ENCODE measurements at places on chromosomes 13 and 19. TPM values are rescaled to one million over a fixed set of nuclear protein-coding genes. Genes with fewer than 3 reads are reported as not detected.

- no peak overlapping the region for H3K27ac ChIP-seq
- peaks cover 9% of the 10 kb centered on the region for H3K4me1 ChIP-seq
- peak; percentile 55 for DNase-seq
- H3K27me3 ChIP-seq = no peaks in the 10 kb centered on the region
These were observed 12.1 kb upstream of the PEX11G start for GRCh38 chr19:7500811-7501450.

GRCh38 chr19:5147978-5148793, 179.3 kb downstream of the KDM4B start:
- no peak for DNase-seq
- no peak overlapping the region for H3K27ac ChIP-seq
- no peaks in the 10 kb centered on the region for H3K36me3 ChIP-seq
- no peaks in the 10 kb centered on the region for H3K4me1 ChIP-seq
- H3K27me3 ChIP-seq = no peaks in the 10 kb centered on the region

GRCh38 chr13:44755872-44756271, 179.7 kb upstream of the TSC22D1 start:
- H3K36me3 ChIP-seq = no peaks in the 10 kb centered on the region
- DNase-seq = no peak
- no peaks in the 10 kb centered on the region for H3K4me1 ChIP-seq

DNA sequence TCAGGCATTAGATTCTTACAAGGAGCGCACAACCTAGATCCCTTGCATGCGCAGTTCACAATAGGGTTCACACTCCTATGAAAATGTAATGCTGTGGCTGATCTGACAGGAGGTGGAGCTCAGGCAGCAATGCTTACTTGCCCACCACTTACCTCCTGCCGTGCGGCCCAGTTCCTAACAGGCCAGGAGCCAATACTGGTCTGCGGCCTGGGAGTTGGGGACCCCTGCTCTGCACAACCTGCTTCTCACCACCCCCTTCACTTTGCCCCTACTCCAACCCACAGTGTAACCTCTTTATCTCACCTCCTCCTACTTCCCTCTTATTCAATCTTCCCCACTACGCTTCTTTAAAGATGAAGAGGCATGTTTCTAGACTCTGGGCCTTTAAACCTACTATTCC, 240.2 kb downstream of the RGCC start:
- no peak overlapping the region for H3K27ac ChIP-seq
- no peaks in the 10 kb centered on the region for H3K27me3 ChIP-seq
- no peaks in the 10 kb centered on the region for H3K4me1 ChIP-seq
- H3K4me3 ChIP-seq = no peak overlapping the region
- H3K36me3 ChIP-seq = no peaks in the 10 kb centered on the region

GRCh38 chr19:2049741-2050348, 1.2 kb downstream of the MKNK2 start:
- DNase-seq = peak; percentile 83
- no peaks in the 10 kb centered on the region for H3K36me3 ChIP-seq
- no peaks in the 10 kb centered on the region for H3K27me3 ChIP-seq
- peaks cover 63% of the 10 kb centered on the region for H3K4me1 ChIP-seq
- peak overlapping the region; percentile 95 for H3K27ac ChIP-seq

GRCh38 chr19:38657633-38658222, 10.3 kb downstream of the ACTN4 start:
- H3K4me1 ChIP-seq = peaks cover 66% of the 10 kb centered on the region
- no peaks in the 10 kb centered on the region for H3K36me3 ChIP-seq
- H3K27me3 ChIP-seq = no peaks in the 10 kb centered on the region
- H3K4me3 ChIP-seq = no peak overlapping the region

DNA sequence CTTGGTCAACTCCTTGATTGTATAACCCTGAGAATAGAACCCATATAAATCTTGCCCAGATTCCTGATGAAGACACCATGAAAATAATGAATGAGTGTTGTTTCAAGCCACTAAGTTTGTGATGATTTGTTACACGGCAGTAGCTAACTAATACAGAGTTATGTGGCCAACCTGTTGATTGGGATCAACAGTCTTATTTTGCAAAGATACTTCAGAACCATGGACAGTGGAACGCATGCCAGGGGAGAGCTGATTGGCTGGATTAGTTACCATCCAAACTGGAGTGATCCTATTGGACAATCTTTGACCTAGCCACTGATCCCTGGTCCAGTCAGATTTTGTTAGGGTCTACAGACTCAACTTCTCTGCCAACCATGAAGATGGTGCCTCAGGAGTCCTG, 26.6 kb downstream of the CD70 start:
- H3K27me3 ChIP-seq = peaks cover 2% of the 10 kb centered on the region
- no peak for DNase-seq
- H3K4me1 ChIP-seq = no peaks in the 10 kb centered on the region
- no peaks in the 10 kb centered on the region for H3K36me3 ChIP-seq

DNA sequence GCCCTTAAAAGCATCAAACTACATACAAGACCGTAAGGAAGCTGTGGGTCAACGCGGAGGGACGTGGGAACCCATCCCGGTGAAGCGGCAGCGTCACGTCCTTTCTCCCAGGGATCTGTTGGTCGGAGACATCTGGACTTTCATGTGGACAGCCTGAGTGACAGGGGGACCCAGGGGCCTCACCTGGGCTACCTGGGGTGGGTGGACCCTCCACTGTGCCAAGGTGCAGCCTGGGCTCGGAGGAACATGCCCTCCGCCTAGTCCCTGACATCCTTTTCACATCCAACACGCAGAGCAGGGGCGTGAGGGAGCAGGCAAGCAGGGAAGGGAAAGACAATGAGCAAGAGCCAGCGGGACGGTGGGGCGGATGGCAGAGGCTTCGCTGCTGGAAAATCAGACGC, 13.8 kb upstream of the GARIN5A start:
- no peak overlapping the region for H3K27ac ChIP-seq
- DNase-seq = no peak
- H3K4me1 ChIP-seq = no peaks in the 10 kb centered on the region
- no peaks in the 10 kb centered on the region for H3K36me3 ChIP-seq
- H3K4me3 ChIP-seq = no peak overlapping the region
- no peaks in the 10 kb centered on the region for H3K27me3 ChIP-seq

- no peak overlapping the region for H3K27ac ChIP-seq
- no peaks in the 10 kb centered on the region for H3K4me1 ChIP-seq
- no peak overlapping the region for H3K4me3 ChIP-seq
- no peaks in the 10 kb centered on the region for H3K36me3 ChIP-seq
These were observed 41.4 kb downstream of the NLRP12 start for GRCh38 chr19:53782698-53783097.

DNA sequence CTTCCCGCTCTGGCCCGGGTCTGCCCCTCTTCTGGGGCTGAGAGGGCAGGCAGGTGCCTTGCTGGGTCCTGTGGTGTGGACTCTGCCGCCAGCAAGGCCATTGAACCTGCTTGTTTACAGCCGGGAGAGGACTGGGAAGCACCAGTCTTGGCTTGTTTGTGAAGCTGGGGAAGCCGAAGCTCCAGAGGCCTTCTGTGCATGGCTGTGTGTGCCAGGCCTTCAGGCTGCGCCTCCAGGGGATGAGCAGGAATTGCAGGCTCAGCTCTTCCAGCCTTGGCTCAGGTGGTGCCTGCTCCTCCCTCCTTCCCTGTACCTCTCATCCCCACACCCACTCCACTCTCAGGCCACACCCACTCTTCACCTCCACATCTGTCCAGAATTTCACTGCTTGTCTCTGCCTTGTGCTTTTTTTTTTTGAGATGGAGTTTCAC, 17.5 kb downstream of the NDUFB7 start:
- no peak overlapping the region for H3K4me3 ChIP-seq
- H3K36me3 ChIP-seq = no peaks in the 10 kb centered on the region
- DNase-seq = peak; percentile 50
- peaks cover 54% of the 10 kb centered on the region for H3K4me1 ChIP-seq

DNA sequence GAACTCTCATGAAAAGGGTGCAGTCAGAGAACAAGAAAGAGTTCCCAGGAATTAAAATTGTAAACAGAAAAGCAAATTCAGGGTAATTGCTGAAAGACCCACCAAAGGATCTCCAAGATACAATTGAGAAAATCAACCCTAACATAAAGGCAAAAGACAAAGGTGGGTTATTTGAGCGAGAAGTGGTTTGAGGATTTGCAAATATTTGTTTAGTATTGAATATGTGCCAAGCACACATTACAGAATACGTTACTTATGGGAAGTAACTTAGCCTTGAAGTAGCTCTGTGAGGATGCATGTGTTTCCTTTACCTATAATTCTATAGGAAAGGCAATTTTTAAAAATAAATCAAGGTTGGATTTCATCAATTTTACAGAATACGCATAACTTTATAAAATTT, 10.0 kb upstream of the CEACAM21 start:
- H3K36me3 ChIP-seq = no peaks in the 10 kb centered on the region
- no peaks in the 10 kb centered on the region for H3K27me3 ChIP-seq
- DNase-seq = no peak
- no peak overlapping the region for H3K27ac ChIP-seq
- H3K4me1 ChIP-seq = no peaks in the 10 kb centered on the region

- H3K27me3 ChIP-seq = no peaks in the 10 kb centered on the region
- H3K4me3 ChIP-seq = no peak overlapping the region
- no peaks in the 10 kb centered on the region for H3K36me3 ChIP-seq
These were observed 89.5 kb upstream of the DOCK9 start for GRCh38 chr13:99067159-99067985.

GRCh38 chr13:32828711-32829110, 187.5 kb upstream of the KL start:
- H3K27ac ChIP-seq = no peak overlapping the region
- DNase-seq = no peak
- no peaks in the 10 kb centered on the region for H3K36me3 ChIP-seq
- no peaks in the 10 kb centered on the region for H3K4me1 ChIP-seq
- no peak overlapping the region for H3K4me3 ChIP-seq

- no peaks in the 10 kb centered on the region for H3K27me3 ChIP-seq
- DNase-seq = no peak
- no peaks in the 10 kb centered on the region for H3K36me3 ChIP-seq
- no peak overlapping the region for H3K27ac ChIP-seq
- no peaks in the 10 kb centered on the region for H3K4me1 ChIP-seq
- no peak overlapping the region for H3K4me3 ChIP-seq
These were observed 72.2 kb upstream of the WASF3 start for GRCh38 chr13:26485288-26485687.

GRCh38 chr13:33636955-33637670, 180.8 kb upstream of the RFC3 start:
- H3K4me3 ChIP-seq = no peak overlapping the region
- H3K36me3 ChIP-seq = no peaks in the 10 kb centered on the region
- no peak for DNase-seq
- H3K27ac ChIP-seq = no peak overlapping the region
- H3K4me1 ChIP-seq = peaks cover 20% of the 10 kb centered on the region
- H3K27me3 ChIP-seq = no peaks in the 10 kb centered on the region

DNA sequence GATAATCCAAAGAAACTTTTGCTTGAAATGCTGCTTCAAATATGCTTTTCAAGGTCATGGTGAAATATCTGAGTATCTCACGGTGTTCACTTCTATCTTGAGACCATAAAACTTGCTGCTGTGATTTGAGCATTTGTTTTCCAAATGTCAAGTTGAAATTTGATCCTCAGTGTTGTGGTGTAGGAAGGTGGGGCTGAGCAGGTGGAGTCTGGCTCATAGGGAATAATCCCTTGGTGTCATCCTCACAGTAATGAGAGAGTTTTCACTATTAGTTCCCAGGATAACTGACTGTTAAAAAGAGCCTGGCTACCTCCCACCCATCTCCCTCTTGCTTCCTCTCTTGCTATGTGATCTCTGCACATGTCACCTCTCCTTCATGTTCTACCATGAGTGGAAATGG, 858.0 kb upstream of the SLITRK5 start:
- no peak for DNase-seq
- no peaks in the 10 kb centered on the region for H3K4me1 ChIP-seq
- no peaks in the 10 kb centered on the region for H3K36me3 ChIP-seq
- H3K27me3 ChIP-seq = no peaks in the 10 kb centered on the region

- H3K27me3 ChIP-seq = no peaks in the 10 kb centered on the region
- no peak overlapping the region for H3K27ac ChIP-seq
- no peaks in the 10 kb centered on the region for H3K4me1 ChIP-seq
- no peak for DNase-seq
- H3K36me3 ChIP-seq = no peaks in the 10 kb centered on the region
These were observed 351.2 kb downstream of the DNAJC15 start for GRCh38 chr13:43374621-43375020.

DNA sequence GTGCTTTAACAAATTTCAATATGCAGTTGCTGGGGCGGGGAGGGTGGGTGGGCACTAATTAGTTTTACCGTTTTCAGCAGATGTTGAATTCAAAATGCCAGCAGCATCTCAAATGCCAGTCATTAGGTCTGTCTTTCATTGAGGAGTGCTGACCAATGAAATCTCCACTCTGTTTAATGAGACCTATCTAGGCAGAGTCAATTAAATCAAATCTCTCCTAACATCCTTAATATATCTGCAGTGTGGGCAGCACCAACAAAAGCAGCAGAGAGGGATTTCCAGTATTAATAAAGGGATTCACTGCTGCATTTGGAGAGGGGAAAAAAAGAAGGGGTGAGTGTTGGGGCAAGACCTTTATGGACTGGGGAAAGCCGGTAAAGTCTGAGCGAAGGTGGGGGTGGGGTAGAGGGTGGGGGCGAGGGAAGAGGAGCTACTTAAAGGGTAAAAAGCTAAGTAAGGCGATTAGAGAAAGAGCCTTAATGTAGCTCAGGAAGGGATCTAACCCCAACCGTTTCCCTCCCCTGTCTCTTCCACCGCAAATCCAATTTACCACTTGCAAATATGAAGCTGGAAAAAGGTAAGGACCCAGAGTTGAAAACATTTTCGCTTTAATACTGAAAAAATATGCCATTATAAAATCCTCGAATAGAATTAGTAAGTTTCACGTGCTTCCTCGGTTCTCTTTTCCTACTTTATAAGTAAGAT, 4.5 kb downstream of the SLITRK1 start:
- no peak overlapping the region for H3K27ac ChIP-seq
- no peaks in the 10 kb centered on the region for H3K4me1 ChIP-seq
- no peak for DNase-seq
- peaks cover 15% of the 10 kb centered on the region for H3K27me3 ChIP-seq
- no peaks in the 10 kb centered on the region for H3K36me3 ChIP-seq

DNA sequence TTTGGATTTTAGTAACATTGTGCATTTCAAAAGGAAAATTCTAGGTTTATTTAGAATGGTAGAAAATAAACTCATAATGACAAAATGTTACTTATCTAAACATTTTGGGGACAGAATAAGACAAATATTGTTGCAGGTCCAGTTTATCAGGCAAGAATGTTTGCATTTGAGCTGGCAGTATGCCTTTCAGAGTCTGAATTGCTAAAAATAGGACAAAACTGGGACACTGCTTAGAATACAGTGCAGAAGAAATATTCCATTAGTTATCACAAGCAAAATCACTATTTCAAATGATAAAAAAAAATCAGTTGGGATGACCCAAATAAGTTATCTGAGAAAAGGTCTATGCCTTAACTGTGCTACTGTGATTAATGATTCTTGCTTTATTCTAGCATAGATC, 870.3 kb upstream of the MIR17HG start:
- DNase-seq = no peak
- no peaks in the 10 kb centered on the region for H3K4me1 ChIP-seq
- no peak overlapping the region for H3K4me3 ChIP-seq
- H3K27ac ChIP-seq = no peak overlapping the region
- H3K36me3 ChIP-seq = no peaks in the 10 kb centered on the region

- no peak overlapping the region for H3K4me3 ChIP-seq
- peaks cover 11% of the 10 kb centered on the region for H3K4me1 ChIP-seq
- no peak for DNase-seq
- no peaks in the 10 kb centered on the region for H3K36me3 ChIP-seq
- H3K27me3 ChIP-seq = no peaks in the 10 kb centered on the region
These were observed 15.6 kb upstream of the SMARCA4 start for GRCh38 chr19:10945264-10945663.

Gene FBN3
- 0.61 TPM for total RNA-seq

Gene ZNF222
- 2.5 TPM for total RNA-seq

Gene DNAJB1
- 32.5 TPM for total RNA-seq

Gene ZNF563
- total RNA-seq = 15.8 TPM

Gene CEACAM16
- not detected for total RNA-seq

Gene ZNF714
- 4.7 TPM for total RNA-seq

Gene NANOS2
- total RNA-seq = not detected

Gene ADM5
- total RNA-seq = 0.28 TPM

Gene ADGRL1
- 1.6 TPM for total RNA-seq

Gene KCNC3
- total RNA-seq = 0.84 TPM

Data from liver (tissue), 10 donors.